ENCODE measurements at places on chromosomes 16 and 17.
A peak's percentile ranks its signal among the peaks of the same experiment; 100 is the strongest.

DNA sequence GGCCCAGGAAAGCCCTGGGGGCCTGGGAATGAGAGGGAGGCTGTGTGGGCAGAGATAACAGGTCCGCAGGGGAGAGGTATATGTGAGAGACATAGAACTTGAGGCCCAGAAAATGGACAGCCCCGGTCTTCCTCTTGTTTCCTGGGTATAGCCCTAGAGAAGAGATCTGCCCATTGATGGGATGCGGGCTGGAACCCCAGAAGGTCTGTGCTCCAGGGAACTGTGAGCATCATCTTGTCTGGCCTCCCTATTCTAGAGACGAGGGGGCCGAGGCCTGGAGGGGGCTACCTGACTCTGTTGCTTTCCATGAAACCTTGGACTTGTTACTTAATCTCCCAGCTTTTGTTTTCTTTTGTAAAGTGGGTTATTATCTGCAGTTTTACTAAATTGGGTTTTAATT lies 53.9 kb downstream of the NKD1 start:
- no peak for DNase-seq

DNA sequence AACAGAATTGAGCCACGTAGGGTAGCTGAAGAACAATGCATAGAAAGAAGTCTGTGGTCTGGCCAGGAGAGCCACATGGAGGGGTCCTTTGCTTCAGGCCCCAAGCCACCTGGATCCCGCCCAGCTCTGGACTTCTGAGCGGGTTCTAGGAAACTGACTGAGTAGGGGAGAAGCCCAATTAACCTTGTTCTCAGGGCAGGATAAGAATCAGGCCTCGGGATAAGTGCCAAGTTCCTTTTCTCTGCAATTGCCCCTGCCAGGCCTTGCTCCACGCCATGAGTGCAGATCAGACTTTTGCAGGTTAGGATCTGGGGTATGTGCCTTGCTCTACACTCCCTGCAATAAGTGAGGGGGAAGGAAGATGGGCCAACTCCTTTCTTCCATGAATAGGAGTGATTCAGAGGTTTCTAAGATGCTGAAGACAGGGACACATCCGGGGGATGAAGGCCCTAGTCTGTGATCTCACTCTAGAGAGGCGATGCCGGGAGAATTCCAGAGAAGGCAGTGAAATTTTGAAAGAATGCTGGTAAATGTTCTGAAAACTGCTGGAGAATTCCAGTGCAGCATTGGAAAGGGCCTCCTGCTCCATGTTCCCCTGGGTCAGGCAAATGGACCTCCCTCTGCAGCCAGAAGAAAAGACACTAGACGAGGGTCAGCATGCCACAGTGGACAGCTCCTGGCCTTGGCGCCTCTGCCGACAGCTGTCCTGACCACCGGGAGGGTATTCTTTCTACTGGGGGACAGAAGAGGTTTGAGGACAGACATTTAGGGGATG lies 5.8 kb downstream of the NEUROD2 start:
- no peak for DNase-seq

DNA sequence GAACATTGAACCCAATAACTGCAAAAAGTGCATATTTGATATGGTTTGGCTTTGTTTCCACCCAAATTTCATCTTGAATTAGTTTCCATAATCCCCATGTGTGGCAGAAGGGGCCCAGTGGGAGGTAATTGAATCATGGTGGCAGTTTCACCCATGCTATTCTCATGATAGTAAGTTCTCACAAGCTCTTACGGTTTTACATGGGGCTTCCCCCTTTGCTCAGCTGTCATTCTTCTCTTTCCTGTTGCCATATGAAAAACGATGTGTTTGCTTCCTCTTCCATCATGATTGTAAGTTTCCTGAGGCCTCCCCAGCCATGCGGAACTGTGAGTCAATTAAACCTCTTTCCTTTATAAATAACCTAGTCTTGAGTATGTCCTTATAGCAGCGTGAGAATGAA lies 127.6 kb downstream of the CHD9NB start:
- no peak for DNase-seq

- DNase-seq = no peak
These were observed 84.3 kb downstream of the BMERB1 start for GRCh38 chr16:15518381-15519351.

DNA sequence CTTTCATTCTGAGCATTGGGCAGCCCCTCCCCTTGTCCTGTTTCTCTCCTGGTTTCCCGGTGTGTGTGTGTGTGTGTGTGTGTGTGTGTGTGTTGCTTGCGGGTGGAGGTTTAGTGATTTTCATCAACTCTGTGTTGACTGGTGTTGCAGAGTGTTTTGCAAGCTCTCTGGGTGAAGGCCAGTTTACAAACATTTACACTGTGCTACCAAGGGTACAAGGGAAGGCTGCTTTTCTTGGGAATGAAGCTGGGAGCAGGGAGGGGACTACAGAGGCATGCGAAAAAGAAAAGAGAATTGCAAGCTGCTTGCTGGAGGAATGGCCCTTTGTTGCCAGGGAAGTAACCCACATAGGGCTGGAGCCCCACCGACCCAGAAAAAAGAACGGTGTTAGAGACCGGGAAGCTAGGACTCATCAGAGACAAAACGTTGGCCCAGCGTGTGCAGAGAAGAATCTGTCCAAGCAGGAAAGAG lies 29.6 kb downstream of the HS3ST3B1 start:
- DNase-seq = no peak

DNA sequence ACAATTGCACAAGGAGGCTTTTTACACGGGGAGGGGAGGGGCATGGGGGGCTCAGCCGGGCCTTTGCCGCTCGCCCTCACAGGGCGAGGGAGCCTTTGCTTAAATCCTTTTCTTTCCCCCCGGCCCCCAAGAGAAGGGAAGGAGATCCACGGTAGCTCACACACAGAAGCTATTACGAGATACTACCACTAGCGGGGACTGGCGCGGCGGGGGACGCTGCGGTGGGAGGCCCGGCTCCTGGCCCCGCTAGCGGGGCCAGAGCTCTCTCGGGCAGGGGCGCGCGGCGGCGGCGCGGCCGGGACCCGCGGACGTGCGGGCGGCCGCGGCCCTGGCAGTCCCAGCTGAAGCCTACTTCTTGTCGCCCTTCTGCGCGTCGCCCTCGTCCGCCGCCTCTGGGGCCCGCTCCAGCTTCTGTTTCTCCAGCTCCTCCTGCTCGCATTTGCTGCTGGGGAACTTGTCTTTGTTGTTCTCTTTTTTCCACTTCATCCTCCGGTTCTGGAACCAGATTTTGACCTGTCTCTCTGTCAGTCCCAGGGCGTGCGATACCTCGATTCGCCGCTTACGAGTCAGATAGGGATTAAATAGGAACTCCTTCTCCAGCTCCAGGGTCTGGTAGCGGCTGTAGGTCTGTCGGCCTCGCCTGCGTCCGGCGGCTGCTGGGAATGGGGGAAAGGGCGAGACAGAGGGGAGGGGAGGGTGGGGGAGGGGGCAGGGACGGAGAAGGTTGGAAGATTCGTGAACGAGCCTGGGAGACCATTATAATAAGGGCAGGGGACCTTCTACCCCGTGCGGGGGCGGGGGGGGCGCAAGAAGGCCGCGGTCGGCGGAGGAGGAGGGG lies 2.0 kb downstream of the HOXB8 start:
- DNase-seq = no peak

DNA sequence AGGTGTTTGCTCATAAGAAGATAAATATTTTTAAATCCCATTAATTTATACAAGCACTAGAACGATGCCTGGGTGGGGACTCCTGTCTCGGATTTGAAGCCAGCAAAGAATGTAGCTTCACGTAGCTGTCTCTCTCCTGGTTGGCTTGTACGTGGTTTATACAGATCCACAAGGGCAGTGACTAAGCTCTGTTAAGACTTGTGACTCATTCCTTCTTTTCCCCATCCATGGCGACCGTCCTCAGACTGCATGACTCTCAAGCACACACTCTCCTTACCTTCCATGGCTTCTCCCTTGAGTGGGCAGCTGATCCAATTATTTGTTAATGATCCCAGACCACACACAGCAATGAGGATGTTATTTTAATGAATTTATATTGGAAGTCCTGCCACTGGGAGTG lies 679.7 kb upstream of the SOX9 start:
- no peak for DNase-seq

DNA sequence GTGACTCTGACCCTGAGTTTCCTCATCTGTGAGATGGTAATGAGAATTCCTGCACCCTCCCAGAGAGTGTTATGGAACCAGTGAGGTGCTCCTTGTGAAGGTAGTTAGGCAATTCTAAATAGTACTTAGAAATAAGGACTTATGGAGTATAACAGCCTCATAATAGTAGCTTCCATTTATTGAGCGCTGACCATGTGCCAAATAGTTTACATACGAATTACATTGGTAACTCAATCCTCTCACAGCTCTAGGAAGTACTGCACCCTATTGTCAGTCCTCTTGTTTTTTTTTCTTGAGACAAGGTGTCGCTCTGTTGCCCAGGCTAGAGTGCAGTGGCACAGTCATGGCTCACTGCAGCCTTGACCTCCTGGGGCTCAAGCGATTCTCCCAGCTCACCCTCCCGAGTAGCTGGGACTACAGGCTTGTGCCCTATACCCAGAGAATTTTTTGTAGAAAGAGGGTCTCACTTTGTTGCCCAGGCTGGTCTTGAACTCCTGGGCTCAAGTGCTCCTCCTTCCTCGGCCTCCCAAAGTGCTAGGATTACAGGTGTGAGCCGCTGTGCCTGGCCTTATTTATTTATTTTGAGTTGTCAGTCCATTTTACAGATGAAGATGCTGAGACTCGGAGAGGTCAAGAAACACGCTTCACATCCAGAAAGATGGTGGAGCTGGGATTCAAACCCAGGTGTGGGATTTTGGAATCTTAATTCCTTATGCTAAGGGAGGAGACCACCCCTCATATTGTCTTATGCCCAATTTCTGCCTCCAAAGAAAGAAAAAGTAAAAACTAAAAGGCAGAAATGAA lies 2.9 kb downstream of the TNS4 start:
- DNase-seq = peak; percentile 52
